ENCODE measurements at places on chromosomes 6 and 20. TPM values are rescaled to one million over a fixed set of nuclear protein-coding genes. Genes with fewer than 3 reads are reported as not detected.

KIFC1 gene
- 37.4 TPM for total RNA-seq

SERPINB1 gene
- 14.3 TPM for total RNA-seq

CTCFL gene
- total RNA-seq, result not detected

TFAP2D gene
- total RNA-seq, result not detected

PRND gene
- total RNA-seq, result not detected

OTOR gene
- total RNA-seq, result not detected

ESF1 gene
- 25.2 TPM for total RNA-seq

TSBP1 gene
- total RNA-seq, result 0.08 TPM
